ENCODE measurements at places on chromosomes 12 and 14.
A peak's percentile ranks its signal among the peaks of the same experiment; 100 is the strongest.

GRCh38 chr14:59238216-59238615, 49.7 kb downstream of the DAAM1 start:
- DNase-seq = no peak

GRCh38 chr14:94690486-94690885, 78.3 kb downstream of the SERPINA3 start:
- no peak for DNase-seq

- no peak for DNase-seq
Observed at GRCh38 chr12:3520168-3520567, 29.2 kb downstream of the PRMT8 start.

- DNase-seq = no peak
Observed at GRCh38 chr12:45549337-45549902, 180.1 kb upstream of the ARID2 start.

GRCh38 chr12:66196806-66197205, 7.8 kb downstream of the IRAK3 start:
- DNase-seq = peak; percentile 15

- no peak for DNase-seq
Observed at GRCh38 chr12:43004908-43005307, 415.4 kb upstream of the PRICKLE1 start.

DNA sequence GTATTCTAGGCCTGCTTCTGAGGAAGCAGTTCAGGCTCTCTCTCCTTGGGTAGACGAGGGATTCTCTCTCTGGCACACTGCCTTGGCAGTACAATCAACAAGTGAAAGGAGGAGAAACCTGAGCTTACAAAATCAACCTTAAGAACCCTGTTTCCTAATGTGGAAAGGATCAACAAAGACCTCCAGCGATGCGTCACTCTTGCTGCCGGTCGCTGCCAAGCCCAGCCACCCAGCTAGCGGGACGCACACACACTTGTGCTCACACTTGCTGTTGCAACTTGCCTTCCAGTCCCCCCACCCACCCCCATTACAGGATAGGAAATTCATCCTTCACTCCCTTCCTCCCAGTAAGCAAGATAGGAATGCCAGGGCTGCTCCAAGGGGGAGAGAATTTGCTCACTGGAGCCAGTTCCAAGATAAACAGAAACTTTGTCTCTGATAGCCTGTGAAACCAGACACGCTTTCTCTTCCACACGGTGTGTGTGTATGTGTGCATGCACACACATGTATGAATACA, 144.3 kb downstream of the BCL11B start:
- peak; percentile 98 for DNase-seq

- DNase-seq = no peak
Observed at GRCh38 chr14:31071151-31071550, 45.0 kb upstream of the STRN3 start.

GRCh38 chr14:95808371-95808770, 68.3 kb upstream of the TUNAR start:
- no peak for DNase-seq

DNA sequence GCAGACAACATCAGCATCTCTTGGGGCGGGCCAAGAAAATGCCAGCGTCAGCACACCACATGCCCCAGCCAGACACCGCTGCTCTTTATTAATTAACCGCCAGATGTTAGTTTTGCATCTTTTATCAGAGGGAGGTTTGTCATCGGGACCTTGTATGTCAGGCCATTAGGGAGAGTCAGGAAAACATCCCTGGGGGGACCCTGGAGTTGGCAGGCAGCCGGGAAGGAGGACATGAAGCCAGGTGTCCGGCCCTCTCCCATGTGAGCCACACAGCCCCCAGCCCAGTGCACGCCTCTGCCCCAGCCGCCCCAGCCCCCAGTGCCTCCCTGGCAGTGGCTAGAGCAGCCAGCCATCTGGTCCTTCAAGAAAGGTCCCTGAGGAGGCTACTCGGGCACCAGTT, 56.9 kb upstream of the FAM222A start:
- no peak for DNase-seq

DNA sequence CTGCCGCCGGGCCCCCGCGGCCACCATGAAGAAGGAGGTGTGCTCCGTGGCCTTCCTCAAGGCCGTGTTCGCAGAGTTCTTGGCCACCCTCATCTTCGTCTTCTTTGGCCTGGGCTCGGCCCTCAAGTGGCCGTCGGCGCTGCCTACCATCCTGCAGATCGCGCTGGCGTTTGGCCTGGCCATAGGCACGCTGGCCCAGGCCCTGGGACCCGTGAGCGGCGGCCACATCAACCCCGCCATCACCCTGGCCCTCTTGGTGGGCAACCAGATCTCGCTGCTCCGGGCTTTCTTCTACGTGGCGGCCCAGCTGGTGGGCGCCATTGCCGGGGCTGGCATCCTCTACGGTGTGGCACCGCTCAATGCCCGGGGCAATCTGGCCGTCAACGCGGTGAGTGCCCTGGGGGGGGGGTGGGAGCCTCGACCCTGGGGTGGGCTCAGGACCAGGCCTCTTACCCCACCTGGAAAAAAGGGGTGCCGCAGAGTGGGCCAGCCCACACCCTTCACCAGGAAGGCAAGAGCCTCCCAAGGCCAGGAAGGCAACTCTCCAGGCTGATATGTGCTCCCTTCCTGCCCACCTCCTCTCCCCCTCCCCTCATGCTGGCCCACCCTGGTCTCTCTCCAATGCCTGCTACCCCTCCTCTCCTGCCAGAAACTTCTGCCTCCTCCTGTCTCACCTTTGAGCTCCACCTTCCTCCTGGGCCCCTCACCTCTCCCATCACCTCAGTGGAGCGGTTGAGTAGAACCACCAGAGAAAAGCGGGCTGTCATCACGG, 507 bp downstream of the AQP5 start:
- DNase-seq = no peak

- DNase-seq = no peak
Observed at GRCh38 chr14:44995770-44996294, 33.8 kb downstream of the TOGARAM1 start.
